ENCODE measurements at places on chromosomes 2 and 18.

- no peak for DNase-seq
Measured at GRCh38 chr2:132911726-132912724, 242.0 kb upstream of the LYPD1 start.

- no peak for DNase-seq
Measured at GRCh38 chr2:150192701-150193100, 294.8 kb downstream of the RND3 start.

DNA sequence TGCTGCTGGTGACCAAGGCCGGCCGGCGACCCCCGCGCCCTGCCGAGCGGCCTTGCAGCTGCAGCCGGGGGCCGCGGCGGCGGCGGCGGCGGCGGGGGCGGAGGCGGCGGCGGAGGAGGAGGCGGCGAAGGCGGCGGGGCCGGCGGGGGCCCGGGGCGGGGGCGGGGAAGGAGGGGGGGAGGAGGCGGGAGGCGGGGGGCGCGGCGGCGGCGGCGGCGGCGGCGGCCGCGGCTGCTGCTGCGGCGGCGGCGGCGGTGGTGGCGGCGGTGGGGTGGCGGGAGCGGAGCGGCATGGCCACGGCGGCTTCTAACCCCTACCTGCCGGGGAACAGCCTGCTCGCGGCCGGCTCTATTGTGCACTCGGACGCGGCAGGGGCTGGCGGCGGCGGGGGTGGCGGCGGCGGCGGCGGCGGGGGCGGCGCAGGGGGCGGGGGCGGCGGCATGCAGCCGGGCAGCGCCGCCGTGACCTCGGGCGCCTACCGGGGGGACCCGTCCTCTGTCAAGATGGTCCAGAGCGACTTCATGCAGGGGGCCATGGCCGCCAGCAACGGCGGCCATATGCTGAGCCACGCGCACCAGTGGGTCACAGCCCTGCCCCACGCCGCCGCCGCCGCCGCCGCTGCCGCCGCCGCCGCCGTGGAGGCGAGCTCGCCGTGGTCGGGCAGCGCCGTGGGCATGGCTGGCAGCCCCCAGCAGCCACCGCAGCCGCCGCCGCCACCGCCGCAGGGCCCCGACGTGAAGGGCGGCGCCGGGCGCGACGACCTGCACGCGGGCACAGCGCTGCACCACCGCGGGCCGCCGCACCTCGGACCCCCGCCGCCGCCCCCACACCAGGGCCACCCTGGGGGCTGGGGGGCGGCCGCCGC lies 1.5 kb downstream of the POU3F3 start:
- no peak for DNase-seq

DNA sequence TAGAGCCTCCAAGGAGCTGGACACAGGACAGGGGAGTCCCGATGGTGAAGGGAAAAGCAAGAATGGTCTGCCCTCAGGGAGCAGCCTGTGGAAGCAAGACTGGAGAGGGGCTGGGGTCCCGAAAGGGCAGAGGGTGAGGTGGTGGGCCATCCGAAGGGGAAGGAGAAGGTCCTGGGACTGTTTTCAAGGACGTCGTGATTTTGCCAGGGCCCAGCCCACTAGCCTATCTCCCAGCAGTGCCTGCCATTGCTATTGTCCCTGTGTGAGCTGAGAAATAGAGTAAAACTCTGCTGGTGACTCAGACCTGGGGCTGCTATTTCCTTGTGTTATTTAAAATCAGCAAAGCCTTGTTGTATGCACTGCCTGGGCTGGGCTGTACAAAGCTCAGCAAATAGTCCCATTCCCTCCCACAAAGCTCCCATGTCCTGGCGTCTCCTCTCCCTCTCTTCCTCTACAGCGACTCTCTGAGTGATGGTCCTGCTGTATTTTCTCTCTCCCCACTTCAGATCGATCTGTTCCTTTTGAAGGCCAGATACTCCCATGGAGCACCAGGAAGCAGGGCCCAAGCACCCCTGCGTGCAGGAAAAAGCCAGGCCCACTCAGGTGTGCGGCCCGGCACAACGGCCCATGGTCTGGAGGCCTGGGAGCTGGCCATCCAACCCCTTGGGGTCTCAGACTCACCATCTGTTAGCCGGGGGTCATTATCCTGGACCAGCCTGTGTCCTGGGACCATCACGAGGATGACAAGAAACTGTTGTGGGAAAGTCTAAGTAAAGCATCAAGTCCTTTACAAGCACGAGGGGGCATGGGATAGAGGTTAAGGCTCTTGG lies 65.0 kb upstream of the OTOF start:
- no peak for DNase-seq

Data from MV-4-11 (cell line).